Colonic mucosa (tissue), 4 donors: ENCODE measurements at places on chromosomes 11 and 22.

GRCh38 chr11:74320538-74320937 lies 9.1 kb upstream of the P4HA3 start:
- no peaks in the 10 kb centered on the region for H3K4me1 ChIP-seq
- no peak overlapping the region for H3K4me3 ChIP-seq
- no peak overlapping the region for H3K27ac ChIP-seq
- no peaks in the 10 kb centered on the region for H3K27me3 ChIP-seq
- H3K36me3 ChIP-seq, result no peaks in the 10 kb centered on the region

GRCh38 chr11:86696004-86696403 lies 23.6 kb upstream of the ME3 start:
- H3K27ac ChIP-seq, result no peak overlapping the region
- H3K4me1 ChIP-seq, result no peaks in the 10 kb centered on the region
- no peak overlapping the region for H3K4me3 ChIP-seq
- no peaks in the 10 kb centered on the region for H3K27me3 ChIP-seq
- no peaks in the 10 kb centered on the region for H3K36me3 ChIP-seq

- no peak overlapping the region for H3K27ac ChIP-seq
- H3K4me3 ChIP-seq, result no peak overlapping the region
- DNase-seq, result no peak
- no peaks in the 10 kb centered on the region for H3K27me3 ChIP-seq
Measured at GRCh38 chr11:65742353-65742752, 21.8 kb upstream of the RNASEH2C start.

DNA sequence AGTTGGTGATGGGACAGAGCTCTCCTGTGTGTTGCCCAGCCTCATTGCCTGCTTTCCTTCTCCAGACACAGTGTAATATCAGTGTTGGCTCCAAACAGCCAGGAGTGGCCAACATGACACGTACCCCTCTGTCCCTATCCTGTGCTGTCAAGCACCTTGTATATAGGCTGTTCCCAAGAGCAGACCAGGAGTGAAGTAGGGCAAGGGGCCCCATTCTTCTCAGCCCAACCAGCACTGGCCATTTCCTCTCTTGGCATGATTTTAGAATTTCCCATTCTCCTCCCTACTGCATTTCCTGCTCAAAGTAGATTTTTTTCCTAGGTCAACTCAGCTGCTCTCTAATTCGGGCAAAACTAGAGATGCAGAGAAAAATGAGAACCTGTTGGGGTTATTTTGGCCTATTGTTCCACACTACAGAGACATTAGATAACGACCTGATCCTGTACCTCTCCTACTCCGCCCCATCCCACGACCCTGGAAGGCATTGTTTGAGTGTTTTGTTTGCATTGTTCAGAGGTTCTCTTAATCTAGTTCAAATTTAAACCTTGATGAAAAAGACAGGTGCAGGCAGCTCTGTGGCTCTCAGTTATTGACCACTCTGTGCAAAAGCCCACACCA lies 95.6 kb downstream of the RASSF10 start:
- no peaks in the 10 kb centered on the region for H3K36me3 ChIP-seq
- no peaks in the 10 kb centered on the region for H3K27me3 ChIP-seq
- H3K4me3 ChIP-seq, result no peak overlapping the region
- H3K4me1 ChIP-seq, result no peaks in the 10 kb centered on the region

DNA sequence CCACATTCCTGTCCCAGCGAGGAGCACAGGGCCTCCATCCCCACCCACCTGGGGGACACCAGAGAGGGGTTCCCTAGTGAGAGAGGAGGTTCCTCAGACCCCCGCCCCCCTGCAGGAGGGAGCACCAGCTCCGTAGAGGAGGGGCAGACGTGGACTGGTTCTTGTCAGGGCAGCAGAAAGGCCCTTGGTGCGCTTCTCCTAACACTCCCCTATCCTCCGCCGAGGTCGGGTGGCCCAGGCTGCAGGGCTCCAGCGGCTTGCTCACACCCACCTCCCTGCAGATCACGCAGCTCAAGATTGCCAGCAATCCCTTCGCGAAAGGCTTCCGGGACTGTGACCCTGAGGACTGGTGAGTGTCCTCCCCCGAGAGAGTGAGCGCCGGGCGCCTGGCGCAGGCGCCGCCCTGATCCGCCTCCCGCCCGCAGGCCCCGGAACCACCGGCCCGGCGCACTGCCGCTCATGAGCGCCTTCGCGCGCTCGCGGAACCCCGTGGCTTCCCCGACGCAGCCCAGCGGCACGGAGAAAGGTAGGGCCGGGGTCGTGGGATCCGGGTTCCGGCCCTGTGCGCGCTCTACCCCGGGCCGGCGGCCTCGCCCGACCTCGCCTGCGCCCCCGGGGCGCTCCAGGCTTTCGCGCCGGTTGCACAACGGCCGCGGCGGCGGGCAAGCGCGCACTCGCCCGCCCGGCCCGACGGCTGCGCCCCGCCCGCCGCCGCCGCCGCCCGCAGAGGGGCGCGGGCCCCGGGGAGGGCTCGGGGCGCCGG lies 5.1 kb downstream of the TBX1 start:
- H3K27me3 ChIP-seq, result peaks cover 87% of the 10 kb centered on the region
- peak overlapping the region; percentile 9 for H3K4me3 ChIP-seq
- no peak overlapping the region for H3K27ac ChIP-seq
- peaks cover 5% of the 10 kb centered on the region for H3K4me1 ChIP-seq
- no peaks in the 10 kb centered on the region for H3K36me3 ChIP-seq

DNA sequence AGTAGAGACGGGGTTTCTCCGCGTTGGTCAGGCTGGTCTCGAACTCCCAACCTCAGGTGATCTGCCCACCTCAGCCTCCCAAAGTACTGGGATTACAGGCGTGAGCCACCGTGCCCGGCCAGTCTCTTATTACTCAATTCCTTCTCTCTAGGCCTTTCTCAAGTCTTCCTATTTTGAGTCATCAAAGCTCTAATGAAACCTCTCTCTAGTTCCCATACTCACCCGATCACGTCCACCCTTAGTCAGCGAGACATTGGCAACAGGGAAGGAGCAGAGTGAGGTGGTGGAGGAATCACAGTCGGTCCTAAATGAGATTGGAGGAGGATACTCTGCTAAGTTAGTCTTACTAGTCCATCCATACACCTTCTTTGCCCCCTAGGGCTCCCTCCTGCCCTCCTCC lies 5.0 kb downstream of the BSCL2 start:
- no peak overlapping the region for H3K27ac ChIP-seq
- H3K4me3 ChIP-seq, result no peak overlapping the region
- no peaks in the 10 kb centered on the region for H3K36me3 ChIP-seq
- DNase-seq, result no peak
- no peaks in the 10 kb centered on the region for H3K27me3 ChIP-seq

GRCh38 chr11:62843466-62843865 lies 4.1 kb upstream of the WDR74 start:
- H3K4me3 ChIP-seq, result no peak overlapping the region
- H3K27ac ChIP-seq, result no peak overlapping the region
- no peaks in the 10 kb centered on the region for H3K36me3 ChIP-seq
- H3K4me1 ChIP-seq, result peaks cover 2% of the 10 kb centered on the region

- no peaks in the 10 kb centered on the region for H3K36me3 ChIP-seq
- DNase-seq, result no peak
- H3K4me3 ChIP-seq, result no peak overlapping the region
- H3K27ac ChIP-seq, result no peak overlapping the region
Measured at GRCh38 chr11:57308426-57309060, 16.2 kb downstream of the TNKS1BP1 start.
